Stimulated activated CD4-positive, alpha-beta T cell treated with anti-CD3 and anti-CD28 coated beads, Interleukin-1b, Interleukin-23, amount 100 ng/mL, for 1 hour (primary cell): ENCODE measurements at places on chromosomes 5 and 9.

GRCh38 chr9:123090956-123091355 is 57.5 kb downstream of the GPR21 start:
- no peak for DNase-seq

DNA sequence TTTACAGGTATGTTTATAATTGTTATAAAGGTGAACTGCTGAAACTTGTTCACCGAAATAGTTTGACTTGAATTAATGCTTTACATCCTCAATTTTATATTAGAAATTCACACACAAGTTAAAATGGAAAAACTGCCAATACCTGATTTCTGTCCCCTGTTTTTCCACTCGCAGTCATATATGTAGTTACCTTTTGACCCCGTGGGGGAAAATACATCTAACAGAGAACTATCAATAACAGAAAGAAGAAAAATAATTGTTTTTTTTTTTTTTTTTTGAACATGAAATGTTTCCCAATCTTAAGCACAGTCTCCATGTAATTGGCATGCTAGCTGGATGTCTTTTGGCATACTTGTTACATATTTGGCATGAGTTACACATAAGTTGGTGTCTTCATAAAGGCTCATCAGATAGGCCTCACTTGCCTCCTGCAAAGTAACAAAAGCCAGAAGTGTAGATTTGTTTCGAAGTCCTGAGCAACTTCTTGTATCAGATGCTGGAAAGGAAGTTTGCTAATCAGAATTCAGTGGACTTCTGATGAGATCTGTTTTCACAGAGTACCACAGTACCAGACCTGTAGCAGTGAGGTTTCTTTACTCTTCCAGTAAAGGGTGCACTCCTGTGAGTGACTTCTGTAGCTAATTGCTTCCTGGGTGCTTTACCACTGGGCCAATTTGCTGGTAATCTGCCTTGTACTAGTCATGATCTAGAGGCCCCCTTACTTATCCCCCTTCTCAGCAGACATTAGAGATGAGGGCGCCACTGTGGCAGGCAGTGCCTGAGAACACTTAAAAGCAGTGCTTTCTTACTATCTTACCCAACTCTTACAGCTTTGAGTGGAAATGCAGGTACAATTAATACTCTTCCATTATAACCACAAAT is 36.2 kb upstream of the CXXC5 start:
- DNase-seq, result no peak

GRCh38 chr9:81474792-81475191 is 214.6 kb downstream of the TLE1 start:
- DNase-seq, result no peak

GRCh38 chr9:94168203-94169000 is 84.1 kb downstream of the PTPDC1 start:
- no peak for DNase-seq
